ENCODE measurements at places on chromosomes 2 and 18.

GRCh38 chr18:42404151-42404550, 449.1 kb downstream of the PIK3C3 start:
- DNase-seq, result no peak

GRCh38 chr18:57759650-57760049, 43.5 kb downstream of the ATP8B1 start:
- no peak for DNase-seq

DNA sequence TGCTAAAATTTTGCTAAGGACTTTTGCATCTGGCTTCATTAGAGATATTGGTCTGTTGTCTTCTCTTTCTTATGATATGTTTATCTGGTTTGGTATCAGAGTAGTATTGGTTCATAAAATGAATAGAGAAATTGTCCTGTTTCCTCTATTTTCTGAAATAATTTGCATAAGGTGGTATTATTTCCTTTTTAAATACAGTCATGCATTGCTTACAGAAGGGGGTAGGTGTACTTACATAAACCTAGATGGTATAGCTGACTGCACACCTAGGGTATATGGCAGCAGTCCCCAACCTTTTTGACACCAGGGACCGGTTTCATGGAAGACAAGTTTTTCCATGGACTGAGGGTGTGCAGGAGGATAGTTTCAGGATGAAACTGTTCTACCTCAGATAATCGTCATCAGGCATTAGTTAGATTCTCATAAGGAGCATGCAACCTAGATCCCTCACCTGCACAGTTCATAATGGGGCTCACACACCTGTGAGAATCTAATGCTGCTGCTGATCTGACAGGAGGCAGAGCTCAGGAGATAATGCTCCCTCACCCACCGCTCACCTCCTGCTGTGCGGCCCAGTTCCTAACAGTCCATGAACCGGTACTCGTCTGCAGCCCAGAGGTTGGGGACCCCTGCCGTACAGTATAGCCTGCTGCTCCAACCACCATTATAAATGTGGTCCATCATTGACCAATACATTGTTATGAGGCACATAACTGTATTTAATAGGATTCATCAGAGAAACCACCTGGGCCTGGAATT, 189.2 kb downstream of the FAM210A start:
- DNase-seq, result no peak

GRCh38 chr2:147855316-147855715, 10.5 kb downstream of the ACVR2A start:
- DNase-seq, result no peak

DNA sequence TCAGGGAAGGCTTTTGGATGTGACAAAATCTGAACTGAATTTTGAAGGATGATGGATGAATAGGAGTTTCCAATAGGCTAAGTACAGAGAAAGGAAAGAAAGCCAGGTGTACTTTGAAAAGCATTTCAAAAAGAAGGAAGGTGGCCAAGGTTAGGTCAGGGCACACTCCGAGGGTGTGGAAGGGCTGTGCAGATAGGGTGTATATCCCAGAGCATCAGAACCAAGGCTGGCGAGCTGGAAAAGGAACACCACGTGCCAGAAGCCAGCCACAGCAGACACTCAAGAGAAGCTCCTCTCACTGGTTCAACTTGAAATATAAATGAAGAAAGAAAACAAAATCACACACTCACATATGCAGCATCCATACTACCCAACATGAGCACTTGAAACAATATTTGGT, 51.0 kb downstream of the RPL31 start:
- no peak for DNase-seq

- no peak for DNase-seq
These were observed 188.2 kb downstream of the ZFP36L2 start for GRCh38 chr2:43038034-43038695.

GRCh38 chr18:71899707-71900472, 644.3 kb downstream of the CBLN2 start:
- DNase-seq, result no peak

GRCh38 chr2:58466804-58467203, 225.7 kb upstream of the FANCL start:
- DNase-seq, result no peak

DNA sequence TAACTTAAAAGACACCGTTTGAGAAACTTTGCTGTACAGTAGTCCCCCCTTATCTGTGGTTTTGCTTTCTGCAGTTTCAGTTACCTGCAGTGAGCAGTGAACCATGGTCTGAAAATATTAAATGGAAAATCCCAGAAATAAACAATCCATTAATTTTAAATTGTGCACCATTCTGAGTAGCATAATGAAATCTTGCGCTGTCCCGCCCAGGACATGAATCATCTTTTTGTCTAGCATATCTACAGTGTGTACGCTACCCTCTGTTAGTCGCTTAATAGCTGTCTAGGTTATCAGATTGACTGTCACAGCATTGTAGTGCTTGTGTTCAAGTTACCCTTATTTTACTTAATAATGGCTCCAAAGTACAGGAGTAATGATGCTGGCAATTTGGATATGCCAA, 6.1 kb downstream of the ARPC2 start:
- no peak for DNase-seq

GRCh38 chr2:191195021-191195420, 44.2 kb upstream of the STAT4 start:
- no peak for DNase-seq

DNA sequence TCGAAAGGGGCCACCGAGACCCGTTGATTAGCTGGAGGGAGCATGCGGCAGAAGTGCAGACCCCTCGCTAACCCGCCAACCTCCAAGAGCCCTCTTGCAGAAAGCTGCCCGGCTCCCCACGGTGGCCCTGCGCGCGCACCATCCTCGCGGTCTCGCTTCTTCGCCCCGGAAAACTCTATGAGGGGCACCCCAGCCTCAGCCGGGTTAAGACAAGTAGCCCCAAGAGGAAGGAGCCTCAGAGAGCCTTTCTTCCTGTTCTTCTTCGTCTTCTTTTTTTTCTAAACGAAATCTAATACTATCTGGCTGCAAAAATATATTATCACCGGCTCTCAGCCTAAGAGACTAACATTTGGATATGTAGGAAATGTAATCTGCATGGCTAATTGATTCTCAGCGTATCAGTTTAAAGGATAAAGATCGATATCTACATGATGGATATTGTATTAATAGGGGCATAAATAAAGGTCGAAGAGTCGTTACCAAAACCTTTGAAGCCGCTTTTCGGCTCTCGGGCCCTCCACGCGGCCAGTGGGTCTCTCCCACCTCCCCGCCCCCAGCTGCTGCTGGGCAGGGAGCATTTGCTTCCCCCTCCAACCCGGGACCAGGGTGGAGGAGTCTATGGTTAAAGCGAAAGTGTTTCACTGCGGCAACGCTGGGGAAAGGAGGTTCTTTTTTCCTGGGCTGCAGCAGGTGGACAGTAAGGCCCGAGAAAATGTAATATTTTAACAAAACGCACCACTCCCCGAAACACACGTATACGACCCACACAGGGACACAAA, 6.1 kb upstream of the PAX3 start:
- no peak for DNase-seq

- no peak for DNase-seq
These were observed 31.0 kb upstream of the CATIP start for GRCh38 chr2:218325566-218326160.

DNA sequence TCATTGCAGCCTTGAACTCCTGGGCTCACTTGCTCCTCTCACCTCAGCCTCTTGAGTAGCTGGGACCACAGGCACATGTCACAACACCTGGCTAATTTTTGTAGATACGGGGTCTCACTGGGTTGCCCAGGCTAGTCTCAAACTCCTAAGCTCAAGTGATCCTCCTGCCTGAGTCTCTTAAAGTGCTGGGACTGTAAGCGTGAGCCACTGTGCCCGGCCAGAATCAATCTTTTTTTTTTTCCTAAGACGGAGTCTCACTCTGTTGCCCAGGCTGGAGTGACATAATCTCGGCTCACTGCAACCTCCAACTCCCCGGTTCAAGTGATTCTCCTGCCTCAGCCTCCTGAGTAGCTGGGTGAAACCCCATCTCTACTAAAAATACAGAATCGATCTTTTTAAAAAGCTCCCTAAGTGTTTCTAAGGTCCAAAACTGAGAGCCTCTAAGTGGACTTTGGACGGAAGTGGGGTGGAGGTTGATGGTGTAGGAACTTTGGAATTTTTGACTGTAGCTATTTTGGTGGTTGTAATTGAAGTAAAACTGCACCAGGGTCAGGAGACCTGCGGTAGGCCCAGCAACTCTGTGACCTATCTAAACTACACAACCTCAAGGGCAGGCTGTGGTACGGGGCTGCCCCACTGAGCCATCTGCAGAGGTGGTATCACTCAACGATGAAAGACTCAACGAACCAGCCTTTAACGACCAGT, 82.9 kb downstream of the POLR1A start:
- DNase-seq, result no peak

GRCh38 chr2:101524806-101525430, 50.0 kb upstream of the RFX8 start:
- no peak for DNase-seq

GRCh38 chr2:183222751-183223150, 98.5 kb downstream of the NUP35 start:
- DNase-seq, result no peak

DNA sequence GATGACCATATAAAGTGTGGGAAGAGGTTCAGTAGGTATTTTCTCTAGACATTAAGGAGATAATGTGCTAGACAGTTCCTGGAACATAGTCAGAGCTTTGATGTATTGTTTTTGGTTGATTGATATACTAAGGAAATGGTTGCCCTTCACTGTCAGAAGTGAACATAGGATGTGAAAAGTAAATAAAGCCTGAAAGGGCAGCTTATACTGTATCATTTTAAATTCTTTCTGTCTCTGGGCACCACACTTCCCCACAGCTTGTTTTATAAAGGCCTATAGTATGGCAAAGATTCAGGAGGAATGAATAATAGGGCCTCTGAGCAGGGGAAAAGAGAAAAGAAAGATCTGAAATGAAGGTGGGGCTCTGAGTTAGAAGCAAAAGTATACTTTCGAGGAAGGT, 72.7 kb upstream of the ITPRID2 start:
- no peak for DNase-seq

- no peak for DNase-seq
These were observed 92.7 kb downstream of the CSRNP3 start for GRCh38 chr2:165562233-165562632.

- DNase-seq, result no peak
These were observed 29.4 kb downstream of the TMEM18 start for GRCh38 chr2:647691-648231.

- DNase-seq, result no peak
These were observed 3.6 kb downstream of the CNOT11 start for GRCh38 chr2:101256316-101256715.

DNA sequence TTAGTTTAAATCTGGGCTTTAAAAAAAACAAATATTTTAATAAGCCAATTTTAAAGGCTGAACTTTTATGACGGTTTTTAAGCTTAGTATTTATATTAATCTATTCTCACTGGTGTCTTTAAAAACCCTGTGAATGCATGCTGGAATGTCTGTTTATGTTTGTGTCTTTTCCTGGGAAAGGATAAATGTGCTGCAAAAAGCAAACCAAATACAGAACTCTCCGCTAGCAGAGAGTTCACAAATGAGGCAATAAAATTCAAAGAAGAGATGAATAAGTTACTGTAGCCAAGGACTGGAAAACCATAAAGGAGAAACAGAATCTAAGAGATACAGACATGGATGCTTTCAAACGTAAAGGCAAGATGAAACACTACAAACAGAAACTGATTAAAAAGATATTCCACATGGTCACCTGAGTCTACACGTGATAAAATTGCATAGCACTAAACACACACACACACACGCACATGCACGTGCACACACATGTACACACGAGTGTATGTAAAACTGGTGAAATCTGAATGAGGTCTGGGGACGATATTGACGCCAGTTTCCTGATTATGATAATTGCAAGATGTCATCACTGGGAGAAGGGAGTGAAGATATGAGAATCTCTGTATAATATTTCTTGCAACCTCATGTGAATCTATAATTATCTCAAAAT, 4.5 kb downstream of the TWIST2 start:
- DNase-seq, result no peak

- no peak for DNase-seq
These were observed 457.0 kb upstream of the HNMT start for GRCh38 chr2:137507237-137507636.

- no peak for DNase-seq
These were observed at the start of gene DYTN for GRCh38 chr2:206718296-206718695. Gene DYTN (minus strand): TSS chr2:206718396. CDS start chr2:206718279, 117 bp downstream.

GRCh38 chr18:54052259-54052658, 172.2 kb downstream of the MBD2 start:
- no peak for DNase-seq

GRCh38 chr2:121635371-121635770, 13.9 kb downstream of the CLASP1 start:
- no peak for DNase-seq

DNA sequence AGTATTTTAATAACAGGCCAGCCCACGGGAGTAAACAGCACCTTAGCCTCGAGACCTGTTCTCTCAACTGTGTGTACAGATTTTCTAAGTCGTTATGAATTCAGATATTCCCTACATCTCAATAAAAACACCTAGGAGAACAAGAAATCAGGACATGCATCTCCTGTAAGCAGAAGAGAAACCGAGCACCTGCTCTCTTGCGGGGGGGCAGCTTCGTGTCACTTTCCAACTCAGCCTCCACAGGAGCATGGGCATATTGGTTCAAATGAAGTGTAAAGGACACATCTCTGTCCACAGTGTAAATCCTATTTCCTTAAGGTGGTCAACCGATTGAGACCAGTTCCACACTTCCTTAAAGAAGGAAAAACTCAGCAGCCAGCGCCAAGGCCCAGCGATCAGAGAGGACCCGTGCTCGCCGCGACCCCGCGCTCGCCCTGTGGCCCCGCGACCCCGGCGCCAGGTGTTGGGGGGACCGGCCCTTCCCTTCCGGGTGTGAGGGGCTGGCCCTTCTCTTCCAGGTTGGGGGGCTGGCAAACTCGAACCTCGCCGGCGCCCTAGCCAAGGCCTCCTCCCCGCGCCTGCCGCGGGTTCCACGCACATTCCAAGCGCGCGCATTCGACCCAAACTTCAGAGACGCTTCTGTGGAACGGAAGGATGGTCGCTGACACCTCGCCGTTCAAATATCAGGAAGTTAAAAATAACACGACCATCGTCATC, 652 bp downstream of the SH3YL1 start:
- no peak for DNase-seq

DNA sequence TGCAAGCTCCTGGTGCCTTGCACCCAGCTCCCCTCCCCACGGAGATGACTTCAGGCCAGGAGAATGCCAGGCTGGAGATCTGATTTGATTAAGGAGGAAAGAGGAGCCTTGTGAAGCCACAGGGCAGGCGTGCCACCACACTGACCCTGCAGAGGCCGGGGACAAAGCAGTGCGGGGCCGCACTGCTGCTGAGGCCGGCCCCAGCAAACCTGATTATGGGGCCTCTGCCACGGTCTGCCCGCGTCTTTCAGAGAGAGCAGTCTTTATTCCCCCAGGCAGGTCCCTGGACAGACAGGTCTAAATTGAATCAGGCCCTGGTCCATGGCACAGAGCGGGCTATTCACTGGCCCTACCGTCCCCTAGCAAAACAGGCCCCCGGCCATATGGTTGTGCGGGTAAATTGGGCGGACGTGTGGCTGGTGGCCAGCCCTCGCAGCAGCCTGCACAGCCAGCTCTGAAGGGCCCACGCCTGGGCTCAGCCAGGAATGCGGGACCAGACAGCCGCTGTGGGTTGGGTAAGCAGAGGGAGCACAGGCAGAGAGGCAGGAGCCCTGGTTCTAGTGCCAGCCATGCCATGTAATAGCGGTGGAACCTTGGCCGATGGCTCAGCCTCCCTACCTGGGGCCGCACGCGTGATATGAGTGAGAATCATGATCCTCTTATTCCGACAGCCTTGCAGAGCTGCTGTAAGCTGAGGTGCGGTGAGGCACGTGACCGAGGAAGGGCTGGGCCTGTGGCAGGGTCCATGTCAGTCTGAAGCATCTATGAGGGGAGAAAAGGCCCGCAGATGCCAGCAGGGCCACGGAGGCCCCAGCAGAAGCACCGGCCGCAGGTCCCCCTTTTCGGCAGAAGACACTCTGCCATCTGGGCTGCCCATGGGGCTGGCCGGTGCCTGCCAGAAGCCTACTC, 97.3 kb upstream of the MYCN start:
- DNase-seq, result no peak
